ENCODE measurements at places on chromosomes 1 and 21.

DNA sequence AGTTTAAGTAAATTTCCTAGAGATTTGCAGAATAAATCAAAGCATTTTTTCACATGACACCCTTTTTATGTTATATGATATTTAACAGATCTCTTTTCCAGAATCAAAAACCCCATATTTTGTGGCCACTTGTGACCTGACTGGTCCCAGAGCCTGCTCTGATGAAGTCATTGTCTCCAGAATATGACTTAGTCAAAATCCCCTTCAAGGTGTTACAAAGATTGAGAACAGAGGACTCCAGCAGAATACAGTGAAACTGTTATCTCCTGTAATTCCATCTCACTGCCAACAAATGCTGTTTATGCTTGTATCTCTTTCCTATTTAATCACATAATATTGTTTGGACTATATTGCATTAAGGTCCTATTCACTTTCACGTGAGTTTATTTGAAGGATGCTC is 25.6 kb downstream of the RGS1 start:
- no peak for DNase-seq

DNA sequence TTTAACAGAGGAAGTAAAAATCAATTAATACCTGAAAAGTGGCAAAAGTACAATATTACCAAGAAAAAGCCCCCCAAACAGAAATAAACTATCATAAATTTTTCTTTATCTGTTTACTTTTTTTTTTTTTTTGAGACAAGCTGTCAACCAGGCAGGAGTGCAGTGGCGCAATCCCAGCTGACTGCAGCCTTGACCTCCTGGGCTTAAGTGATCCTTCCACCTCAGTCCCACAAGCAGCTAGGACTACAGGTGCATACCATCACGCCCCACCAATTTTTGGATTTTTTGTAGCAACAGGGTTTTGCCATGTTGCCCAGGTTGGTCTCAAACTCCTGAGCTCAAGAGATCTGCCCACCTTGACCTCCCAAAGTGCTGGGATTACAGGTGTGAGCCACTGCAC is 8.0 kb downstream of the TFB2M start:
- DNase-seq = no peak

DNA sequence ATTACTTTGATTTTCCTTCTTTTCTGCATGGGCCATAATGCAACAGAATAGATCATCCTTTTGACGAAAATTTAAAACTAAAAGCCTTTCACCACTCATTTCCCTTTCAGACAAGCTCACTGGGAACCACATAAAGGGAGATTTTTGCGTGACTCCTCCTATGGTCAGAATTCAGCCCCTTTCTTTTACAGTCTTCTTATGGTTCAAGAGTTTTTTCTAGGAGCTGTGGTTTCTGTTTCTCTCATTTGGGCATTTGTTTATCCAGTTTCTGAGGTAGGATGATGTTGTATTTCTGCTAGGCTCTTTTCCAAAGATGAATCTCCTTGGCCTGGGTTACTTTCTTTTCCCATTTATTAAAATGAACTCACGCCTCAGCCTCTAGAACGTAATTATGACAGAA is 16.9 kb downstream of the RGS1 start:
- no peak for DNase-seq

DNA sequence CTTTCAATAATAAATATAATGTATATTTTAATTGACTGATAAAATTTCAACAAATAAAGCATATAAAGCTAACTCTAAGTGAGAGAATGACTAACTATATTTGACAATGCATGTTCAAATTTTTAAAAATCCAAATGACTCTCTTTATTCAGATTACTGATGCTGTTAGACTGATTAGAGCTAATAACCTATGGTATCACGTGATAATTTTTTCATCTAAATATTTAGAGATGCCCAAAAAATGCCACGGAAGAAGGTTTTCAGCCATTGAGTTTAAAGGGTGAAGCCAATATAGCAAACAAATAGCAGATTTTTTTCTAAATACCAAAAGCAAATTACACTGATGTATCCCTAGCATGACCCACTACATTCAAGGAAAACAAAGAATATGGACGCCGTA is 61.1 kb upstream of the OR10J4 start:
- DNase-seq = no peak

- no peak for DNase-seq
These were observed 3.7 kb upstream of the PLOD1 start for GRCh38 chr1:11930571-11931445.

DNA sequence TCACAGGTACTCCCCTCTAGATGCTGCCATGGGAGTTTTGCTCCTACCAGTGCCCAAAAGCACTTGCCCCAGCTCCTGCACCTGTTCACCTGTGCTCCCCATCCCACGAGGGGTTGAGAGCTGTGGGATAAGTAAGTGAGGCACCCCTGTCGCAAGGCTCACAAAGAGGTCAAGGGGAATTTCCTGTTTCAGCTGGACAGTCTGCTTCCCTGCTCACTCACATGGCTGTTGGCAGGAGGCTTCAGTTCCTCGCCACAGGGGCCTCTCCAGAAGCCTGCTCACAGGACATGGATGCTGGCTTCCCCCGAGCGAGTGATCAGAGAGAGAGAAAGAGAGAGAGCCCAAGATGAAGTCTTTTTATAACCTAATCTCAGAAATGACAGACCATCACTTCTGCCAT is 8.7 kb upstream of the NCMAP start:
- no peak for DNase-seq

DNA sequence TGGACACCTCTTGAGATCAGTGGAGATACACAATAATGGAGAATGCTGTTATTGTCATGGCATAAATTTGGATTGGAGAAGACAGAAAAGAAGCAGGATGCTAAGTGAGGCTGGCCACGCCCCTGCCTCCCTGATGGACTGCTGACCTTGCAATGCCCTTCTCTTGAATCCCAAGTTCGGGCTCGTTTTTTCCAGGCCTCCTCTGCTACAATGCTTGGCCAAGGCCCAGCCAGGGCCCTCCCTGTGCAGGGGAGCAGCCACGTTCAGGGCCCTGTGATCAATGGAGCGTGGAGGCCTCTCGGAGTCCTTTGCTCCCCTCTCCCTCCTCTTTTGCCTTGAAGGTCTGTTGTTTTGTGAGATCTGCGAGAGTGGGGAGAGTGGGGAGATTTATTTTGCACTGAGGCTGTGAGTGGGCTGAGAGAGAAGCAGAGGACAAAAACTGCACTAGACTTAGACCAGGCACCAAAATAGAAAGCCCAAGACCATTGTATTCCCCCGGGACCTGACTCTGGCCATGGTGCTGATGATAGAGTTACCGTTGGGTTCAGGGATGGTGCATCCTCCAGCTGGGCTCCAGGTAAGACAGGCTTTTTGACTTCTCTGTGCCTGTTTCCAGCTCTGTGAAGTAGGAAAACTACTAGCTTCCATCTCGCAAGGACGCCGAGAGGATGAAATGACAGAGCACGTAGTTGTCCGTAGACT is 268.6 kb downstream of the KAZN start:
- DNase-seq = no peak

GRCh38 chr1:18191481-18192155 is 84.0 kb downstream of the IGSF21 start:
- DNase-seq = no peak

DNA sequence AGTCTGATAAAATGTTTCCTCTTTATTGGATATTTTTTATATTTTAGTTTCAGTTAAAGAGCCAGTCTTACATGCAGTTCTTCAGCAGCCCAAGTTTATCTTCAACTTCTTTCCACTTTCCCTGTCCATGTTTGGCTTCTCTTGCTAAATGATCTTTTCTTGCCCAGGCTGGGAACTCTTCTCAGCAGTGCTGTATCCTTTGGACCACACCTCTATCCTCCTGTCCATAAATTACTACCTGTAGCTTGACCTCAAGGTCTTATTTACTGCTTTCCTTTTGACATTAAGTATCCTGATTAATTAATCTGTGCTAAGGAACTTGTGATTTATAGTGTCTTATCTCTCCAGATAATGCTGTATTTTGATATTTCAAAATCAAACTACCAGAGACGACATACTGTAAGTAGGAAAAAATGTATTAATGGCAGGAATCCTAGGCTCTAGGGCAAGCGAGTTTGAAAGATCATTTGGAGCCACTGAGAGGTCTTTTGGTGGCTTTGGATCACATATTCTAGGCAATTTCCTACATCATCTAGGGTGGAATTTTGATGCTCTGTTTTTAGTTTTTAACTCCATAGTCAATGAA is 20.5 kb upstream of the PDC start:
- DNase-seq = no peak

DNA sequence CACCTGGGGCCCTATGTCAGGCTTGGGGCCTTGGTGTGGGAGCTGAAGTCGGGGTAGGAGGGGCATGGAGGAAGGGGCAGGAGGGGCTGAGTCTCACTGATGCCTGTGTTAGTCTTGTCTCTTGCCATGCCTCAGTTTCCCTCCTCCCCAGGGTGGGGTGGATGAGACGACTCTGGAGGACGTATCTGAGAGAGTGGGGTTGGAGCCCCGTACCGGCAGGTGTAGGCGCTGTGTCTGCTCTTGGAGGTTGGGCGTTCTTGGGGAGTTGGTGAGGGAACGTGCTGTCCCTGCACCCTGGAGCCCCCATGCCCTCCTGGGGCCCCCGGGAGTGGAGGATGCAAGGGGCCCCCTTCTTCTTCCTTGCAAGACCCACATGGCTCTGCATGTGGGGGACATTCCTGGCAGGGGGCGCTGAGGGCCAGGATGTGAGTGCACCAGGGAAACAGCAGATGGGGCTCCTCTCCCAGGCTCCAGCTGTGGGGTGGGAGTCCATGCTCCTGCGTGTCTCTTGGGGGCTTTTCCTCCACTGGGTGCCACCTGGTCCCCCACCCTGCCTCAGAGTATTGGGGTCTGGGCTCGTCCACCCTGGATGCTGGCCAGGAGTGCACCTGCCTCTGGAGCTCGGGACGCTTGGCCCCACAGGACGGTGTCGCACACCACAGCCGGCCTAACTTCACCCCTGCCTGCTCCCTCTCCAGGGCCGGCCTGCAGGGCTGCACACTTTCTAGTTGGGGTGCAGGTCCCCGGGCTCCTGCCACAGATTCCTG is 1.4 kb upstream of the TNFRSF14 start:
- DNase-seq = no peak

DNA sequence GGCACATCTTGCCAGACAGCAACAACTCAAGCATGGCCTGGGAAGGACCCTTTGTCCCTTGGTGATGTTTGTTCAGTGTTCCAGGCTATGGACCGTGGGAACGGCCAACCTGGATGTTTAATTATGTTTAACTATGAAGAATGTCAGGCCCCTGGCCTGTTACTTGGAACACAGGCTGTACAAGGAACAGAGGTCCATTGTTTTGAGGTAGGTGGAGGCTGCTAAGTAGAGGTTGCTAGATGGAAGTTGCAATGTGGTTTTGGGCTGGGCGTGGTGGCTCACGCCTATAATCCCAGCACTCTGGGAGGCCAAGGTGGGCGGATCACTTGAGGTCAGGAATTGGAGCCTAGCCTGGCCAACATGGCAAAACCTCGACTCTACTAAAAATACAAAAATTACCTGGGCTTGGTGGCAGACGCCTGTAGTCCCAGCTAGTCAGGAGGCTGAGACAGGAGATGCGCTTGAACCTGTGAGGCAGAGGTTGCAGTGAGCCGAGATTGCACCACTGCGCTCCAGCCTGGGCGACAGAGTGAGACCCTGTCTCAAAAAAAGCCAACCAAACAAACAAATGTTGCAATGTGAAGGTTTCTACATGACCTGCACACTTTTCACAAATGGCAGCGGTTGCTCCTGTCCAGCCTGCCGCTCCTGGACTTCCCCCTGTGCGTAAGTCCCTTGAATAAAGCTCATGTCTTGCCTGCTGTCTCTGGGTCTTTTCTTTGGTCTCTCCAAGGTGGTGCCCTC is 2.5 kb upstream of the LEFTY1 start:
- DNase-seq = no peak

DNA sequence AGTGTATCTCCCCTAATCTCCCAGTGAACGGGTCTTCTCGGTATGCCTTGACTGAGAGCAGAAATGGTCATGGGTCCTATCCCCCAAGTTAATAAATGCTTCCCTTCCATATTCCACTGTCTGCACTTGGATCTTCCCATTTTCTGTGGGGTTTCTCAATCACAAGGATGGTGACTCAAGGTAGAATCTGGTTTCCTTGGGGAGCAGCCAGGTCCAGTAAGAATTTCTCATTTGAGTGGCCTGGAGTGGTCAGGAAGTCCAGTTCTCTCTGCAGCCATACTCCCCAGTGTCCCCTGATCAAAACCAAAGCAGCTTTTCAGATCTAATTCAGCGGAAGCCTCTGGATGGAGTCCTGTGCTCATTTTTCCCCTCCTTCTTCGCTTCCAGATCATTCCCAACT is 14.8 kb upstream of the SLC27A3 start:
- DNase-seq = no peak

DNA sequence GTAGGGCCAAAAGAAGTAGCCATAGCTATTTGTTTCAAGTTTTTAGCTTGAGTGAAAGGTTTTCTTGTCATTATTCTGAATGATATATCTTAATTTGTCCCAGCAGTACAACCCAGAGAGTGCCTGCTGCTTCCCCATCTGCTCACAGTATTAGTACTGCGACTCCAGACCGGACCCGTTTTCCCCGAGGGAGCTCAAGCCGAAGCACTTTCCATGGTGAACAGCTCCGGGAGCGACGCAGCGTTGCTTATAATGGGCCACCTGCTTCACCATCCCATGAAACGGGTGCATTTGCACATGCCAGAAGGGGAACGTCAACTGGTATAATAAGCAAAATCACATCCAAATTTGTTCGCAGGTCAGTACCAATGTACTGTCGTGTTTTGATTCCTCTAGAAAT is 37.2 kb upstream of the C1orf115 start:
- no peak for DNase-seq

GRCh38 chr1:228335406-228336307 is 71.0 kb downstream of the TRIM11 start:
- DNase-seq = no peak

- no peak for DNase-seq
These were observed 96.6 kb downstream of the RYR2 start for GRCh38 chr1:237138551-237138950.

DNA sequence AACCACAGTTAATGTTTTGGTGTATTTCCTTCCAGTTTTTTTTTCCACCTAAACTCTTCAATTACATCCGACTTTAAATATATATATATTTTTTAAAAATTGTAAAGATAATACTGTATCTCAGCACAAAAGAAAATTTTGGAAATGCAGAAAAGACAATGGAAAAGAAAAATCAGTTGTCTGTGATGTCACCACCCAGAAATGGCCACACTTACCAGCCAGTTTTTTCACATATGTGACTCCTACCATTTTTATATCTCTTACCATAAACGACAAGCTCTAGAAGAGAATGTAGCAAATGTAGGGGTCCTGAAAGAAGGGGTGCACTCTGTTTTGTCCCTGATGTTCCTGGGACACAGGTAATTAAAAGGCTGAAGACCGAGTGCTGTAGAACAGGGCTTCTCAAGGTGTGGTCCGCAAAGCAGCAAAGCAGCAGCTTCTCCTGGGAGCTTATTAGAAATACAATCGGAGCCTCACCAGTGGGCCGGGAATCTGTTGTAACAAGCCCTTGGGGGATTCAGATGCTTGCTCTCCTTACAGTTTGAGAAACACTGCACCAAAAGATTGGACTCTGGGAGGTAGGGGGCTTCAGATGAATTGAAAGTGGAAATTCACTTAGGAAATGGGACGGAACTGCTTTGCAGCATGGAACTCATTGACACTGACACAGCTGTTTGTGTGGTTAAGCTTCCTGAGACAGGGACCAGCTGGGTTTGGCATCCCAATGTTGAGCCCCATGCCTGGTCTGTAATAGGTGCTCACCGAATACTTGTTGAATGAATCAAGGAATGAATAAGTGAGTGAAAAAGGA is 44.1 kb downstream of the ALPL start:
- no peak for DNase-seq
